Skeletal muscle cell (primary cell): ENCODE measurements at places on chromosomes 4 and X.

GRCh38 chr4:178293601-178294000 lies 851.4 kb upstream of the AGA start:
- no peak for DNase-seq

DNA sequence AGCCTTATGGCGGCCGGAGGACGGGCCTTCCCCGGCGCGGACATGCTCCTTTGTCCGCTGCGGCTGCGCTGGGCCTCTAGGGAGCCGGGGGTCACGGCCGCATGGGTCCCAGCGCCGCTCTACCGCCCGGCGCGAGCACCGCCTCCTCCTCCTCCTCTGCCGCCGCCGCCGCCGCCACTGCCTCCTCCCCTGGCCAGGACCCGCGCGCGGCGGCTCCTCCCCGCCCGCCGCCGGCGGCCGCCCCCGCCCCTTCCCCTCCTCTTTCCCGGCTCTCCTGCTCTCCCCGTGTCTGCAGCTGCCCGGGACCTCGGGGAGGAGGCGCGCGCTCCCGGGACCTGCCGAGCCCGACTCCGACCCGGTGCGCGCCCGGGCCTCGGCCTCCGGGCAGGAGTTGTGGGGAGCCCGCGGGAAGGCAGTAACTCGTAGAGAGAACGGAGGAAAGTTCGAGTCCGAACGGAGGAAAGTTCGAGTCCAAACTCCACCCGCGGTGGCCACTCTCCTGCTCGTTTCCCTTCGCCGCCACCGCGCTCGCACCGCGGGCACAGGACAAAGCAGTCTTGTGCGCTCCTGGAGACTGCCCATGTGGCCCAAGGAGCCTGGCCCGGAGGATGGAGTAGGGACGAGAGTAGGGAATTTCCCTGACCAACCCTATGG lies at the start of gene ADGRA3:
Gene ADGRA3 (minus strand): TSS at position 179 of the 654 bp plus-strand sequence. CDS start 282 bp downstream, outside the sequence.
- DNase-seq, result no peak

DNA sequence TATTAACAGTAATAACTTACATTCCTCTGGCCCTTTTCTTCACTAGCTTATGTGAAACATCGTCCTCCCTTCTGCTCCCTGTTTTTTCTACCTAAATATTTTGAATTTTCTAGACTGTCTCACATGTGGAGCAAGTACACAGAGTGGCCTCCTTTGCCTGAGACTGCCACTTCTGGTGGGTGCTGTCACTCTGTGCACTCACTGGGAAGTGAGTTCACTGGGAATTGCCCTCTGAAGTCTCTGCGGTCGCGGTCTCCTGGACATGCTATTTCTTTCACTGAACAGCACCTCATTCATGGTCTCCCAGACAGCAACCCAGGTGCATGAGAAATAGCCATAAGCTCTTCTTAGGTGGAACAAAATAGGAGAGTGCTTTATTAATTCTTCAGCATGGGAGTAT lies 1179.7 kb upstream of the ADGRL3 start:
- DNase-seq, result no peak

DNA sequence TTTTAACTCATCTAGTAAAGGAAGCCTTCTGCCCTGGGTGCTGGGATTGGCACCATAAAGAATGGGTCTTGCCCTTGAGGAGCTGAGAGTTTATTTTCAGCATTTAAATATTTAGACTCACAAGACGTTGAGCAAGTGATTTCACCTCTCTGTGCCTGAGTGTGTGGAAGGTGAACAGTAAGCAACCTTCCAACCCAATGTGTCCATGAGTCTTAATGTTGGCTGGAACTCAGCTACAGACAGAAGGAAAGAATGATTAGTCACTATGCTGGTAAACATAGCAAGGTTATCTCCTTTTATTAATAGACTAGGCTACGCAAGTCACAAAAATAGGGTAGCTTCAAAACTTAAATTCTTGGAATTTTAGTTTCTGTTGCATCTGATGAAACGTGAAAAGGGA lies 277.4 kb upstream of the GATB start:
- DNase-seq, result no peak

DNA sequence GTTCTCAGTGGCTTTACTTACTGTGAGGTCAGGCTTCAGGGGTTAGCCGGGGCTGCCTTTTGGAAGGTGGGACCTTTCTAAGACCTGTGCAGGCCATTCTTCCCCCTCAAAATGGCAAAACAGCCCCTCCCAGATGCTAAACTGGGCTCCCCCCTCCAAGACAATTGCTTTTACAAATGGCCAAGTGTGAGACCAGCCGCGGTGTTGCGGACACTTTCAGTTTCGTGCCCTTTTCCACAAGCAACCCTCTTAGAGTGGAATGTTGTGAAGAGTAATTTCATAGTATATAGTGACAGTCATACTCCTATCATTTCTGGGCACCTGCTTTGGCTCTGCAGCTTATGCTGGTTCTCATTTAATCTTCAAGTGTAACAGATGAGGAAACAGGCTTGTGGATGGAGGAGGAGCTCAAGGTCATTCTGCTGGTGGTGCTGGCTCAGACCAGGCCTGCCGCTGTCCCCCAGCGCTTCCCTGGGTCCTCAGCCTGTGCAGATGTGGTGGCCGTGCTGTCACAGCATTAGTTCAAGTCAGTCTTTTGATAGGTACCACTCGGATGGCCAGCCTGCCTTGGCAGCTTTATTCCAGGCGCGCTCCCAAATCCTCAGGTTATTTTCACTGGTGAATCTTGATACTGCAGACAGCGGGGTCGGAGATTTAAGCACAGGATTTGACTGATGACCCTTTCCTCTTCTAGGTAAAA lies 55.0 kb upstream of the TADA2B start:
- DNase-seq, result no peak
